Activated effector memory CD4-positive, alpha-beta T cell treated with Interleukin-2 at 50 U/mL for 16 hours (primary cell): ENCODE measurements at places on chromosomes 4 and X.

DNA sequence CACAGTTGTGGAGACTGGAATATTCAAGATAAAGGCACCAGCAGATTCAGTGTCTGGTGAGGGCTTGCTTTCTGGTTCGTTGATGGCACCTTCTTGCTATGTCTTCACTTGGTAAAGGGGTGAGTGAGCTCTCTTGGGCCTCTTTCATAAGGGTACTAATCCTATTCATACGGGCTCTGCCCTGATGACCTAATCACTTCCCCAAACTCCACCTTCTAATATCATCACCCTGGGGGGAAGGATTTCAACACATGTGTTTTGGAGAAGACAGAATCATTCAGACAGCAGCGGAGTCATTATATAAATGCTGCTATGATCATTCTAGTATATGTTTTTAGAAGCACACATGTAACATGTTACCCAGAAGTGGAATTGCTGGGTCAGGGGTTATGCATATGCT, 295.3 kb upstream of the CTSO start:
- DNase-seq: no peak

- DNase-seq: no peak
Observed at GRCh38 chrX:31383991-31384390, 312.1 kb upstream of the FTHL17 start.

GRCh38 chr4:84632092-84632491, 49.2 kb downstream of the CDS1 start:
- no peak for DNase-seq

- DNase-seq: no peak
Observed at GRCh38 chr4:16019649-16020048, 56.7 kb upstream of the FGFBP2 start.

GRCh38 chr4:40980318-40980883, 230.6 kb downstream of the NSUN7 start:
- DNase-seq: no peak

DNA sequence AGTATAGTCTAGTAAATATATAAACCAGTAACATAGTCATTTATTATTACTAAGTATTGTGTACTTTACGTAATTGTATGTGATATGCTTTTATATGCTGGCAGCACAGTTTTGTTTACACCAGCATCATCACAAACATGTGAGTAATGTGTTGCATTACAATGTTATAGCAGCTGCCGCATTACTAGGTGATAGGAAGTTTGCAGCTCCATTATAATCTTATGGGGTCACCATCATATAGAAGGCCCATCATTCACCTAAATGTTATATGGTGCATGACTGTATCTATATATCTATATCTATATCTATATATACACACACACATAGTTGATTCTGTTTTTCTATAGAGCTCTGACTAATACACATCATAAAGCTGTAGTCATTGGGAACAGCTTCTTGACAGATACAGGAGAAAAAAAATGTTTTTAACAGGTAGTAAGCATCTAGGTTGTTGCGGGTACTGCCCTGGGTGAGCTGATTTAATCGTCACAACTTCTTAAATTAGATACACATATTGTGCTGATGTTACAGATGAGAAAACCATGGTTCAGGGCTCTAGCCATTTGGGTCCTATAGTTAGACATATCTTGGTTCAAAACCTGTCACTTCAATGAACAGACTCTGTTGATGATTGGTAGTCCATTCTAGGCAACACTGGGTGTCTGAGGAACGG, 77.9 kb downstream of the CLNK start:
- no peak for DNase-seq

- no peak for DNase-seq
Observed at GRCh38 chr4:81039351-81039972, 9.0 kb downstream of the BMP3 start.

- DNase-seq: no peak
Observed at GRCh38 chr4:3040452-3041191, 33.7 kb downstream of the HTT-AS start.

- no peak for DNase-seq
Observed at GRCh38 chr4:146283758-146284651, 69.7 kb downstream of the REELD1 start.

- DNase-seq: no peak
Observed at GRCh38 chrX:108025954-108026600, 18.8 kb upstream of the VSIG1 start.

DNA sequence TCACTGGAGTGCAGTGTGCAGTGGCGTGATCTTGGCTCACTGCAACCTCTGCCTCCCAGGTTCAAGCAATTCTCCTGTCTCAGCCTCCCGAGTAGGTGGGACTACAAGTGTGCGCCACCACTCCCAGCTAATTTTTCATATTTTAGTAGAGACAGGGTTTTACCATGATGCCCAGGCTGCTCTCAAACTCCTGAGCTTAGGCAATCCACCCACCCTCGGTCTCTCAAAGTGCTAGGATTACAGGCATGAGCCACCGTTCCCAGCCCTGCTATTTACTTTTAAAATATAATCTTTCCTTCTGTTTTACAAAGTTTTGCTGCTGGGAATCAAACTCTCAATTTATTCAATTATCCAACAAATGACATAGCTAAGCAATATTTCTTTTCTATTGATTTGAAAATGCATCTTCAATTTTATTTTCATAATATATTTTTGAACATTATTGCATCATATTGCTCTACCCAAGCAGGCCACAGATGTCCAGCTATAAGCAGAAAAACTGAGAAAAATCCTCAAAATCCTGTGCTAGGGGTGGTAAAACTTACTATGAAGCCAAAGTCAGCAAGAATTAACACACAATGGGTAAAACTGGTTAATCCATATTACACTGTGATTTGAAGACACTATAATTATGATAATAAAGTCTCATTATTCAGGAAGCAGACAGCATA, 5.2 kb downstream of the TIFA start:
- no peak for DNase-seq
